ENCODE measurements at places on chromosomes 5 and 9. TPM values are rescaled to one million over a fixed set of nuclear protein-coding genes. Genes with fewer than 3 reads are reported as not detected.

DNA sequence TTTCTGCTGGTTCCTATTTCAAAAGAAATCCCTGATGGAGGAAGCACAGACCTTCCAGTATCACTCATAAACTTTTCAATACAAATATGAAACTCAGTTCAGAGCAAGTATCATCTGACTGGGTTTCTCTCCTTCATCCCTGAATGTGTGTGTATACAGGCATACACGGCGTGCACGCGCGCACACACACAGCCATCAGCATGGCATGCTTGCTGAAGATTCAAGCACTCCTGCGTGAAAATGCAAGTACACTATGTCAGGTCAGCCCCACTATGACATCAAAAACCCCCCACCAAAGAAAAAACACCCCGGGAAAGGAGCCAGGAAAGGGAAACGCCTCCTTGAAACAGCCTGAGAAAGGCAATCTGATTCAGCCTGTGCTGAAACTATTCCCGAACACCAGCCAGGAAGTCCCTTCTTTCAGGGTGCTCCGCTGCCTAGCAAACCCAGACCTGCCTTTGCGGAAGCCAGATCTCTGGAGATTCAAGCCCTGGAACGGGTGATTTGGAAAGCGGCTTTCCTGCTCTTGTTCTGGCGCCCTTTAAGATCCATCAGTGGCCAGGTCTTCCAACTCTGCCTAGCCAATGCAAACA, 831 bp downstream of the KLHL3 start:
- DNase-seq: no peak

DNA sequence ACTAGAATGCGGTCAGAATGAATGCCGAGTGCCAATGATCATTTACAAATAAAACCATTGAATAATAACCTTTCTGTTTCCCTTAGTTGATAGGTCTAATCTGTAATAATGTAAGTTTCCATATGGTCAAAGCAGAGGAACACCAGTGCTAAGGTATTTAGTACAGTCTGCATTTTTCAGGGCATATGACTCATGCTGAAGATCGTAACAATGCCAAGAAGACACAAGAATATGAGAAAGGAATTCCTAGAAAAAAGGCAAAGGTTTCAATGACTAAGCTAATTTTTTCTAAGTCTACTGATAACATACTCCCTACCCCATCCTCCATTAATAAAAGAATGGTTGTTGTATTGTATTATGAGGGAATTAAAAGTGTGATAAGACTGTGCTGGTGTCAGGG, 2.8 kb downstream of the OR1L8 start:
- no peak for DNase-seq

The KIF4B gene
- 0.06 TPM for polyA plus RNA-seq

DNA sequence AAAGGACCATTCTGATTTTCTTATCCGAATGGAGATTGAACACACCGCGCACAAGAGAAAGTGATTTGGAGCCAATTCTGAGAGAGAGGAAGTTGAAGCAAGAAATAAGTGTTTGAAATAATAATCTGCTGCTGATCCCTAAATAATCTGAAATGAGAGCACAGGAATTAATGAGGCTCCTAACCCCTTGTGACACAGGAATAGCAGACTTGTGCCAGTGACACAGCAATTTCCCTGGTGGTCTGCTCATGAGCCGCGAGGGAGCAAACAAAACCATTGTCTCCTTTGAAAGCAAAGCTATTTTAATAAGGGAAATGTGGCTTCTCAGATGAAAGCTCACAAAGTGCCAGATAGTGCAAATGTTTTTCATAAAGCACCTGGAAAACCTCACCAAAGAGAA, 936.1 kb upstream of the WWC1 start:
- no peak for DNase-seq
